ENCODE measurements at places on chromosomes 4 and X. TPM values are rescaled to one million over a fixed set of nuclear protein-coding genes. Genes with fewer than 3 reads are reported as not detected.

GRCh38 chr4:150368667-150369066 is 213.3 kb upstream of the MAB21L2 start:
- no peak for DNase-seq

DNA sequence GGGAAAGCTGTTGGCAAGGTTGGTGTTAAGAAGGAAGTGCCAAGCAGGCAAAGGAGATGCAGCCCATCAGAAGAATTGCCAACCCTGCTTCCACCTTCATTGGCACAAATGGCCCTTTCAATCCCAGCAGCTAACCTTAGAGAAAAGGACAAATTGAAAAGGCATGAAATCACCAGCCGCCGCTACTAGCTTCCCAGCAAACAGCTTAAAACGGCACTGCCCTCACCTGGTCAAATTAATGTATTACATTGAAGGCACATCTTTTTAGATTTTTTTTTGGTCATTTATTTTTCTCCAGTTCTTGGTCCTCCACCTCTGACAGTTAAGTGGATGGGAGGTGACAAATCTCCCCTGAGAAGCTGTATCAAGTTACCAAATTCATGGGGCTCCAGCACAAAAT is 51.0 kb upstream of the NHSL2 start:
- no peak for DNase-seq

- no peak for DNase-seq
These were observed 6.9 kb upstream of the HS3ST1 start for GRCh38 chr4:11435557-11435956.

DNA sequence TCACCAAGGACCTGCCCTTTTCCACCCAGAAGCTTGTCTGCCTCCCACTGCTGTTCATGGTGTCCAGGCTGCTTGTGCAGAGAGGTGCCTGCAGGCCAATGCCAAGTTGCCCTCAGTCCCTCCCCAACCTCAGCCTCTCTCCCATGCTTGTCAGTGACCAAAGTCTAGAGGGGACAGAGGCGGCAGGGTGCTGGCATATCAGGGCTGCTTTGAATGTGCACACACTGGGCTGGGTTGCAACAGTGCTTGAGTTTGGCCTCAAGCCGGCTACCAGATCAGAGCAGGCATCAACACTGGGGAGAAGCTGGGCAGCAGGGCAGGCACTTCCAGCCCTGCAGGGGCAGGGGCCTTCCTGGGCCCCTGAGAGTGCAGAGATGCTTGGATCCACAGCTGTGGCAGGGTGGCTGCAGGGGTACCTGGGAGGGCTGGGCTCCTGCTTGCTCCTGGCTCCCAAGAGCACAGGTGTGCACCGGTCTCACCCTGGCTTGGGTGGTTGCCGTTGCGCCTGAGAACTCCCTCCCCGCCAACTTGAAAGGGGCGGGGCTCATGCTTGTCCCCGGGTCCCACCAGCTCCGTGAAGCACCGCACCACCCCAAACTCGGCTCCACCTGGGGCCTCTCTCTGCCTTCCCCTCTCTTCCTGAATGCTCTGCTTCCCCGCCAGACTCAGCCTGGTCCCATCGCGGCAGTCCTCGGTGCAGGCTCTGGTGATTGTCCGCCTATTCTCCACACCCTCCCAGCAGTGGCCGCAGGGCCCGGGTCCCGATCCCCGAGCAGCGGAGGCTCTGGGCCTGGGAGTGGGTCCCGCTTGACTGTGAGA is 1681.9 kb upstream of the ADGRL3 start:
- DNase-seq, result no peak

DNA sequence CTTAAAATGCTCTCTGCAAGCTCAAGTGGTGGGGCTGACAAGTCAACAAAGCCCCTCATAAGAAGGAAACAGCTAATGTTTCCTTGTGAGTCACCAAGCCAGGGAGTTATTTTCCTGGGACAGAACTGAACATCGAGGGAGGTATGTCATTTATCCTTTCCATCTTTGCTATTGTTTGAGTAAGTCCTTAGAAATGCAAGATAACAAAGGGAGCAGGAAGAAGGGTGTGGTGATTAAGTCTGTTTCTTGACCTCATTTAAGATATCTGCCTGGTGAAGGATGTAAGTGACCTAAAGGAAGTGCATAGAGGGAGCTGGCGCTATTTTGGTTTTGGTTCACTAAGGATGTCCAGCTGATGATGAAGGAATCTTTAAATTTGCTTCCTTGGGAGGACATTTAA is 39.9 kb downstream of the ATG4A start:
- DNase-seq, result no peak

DNA sequence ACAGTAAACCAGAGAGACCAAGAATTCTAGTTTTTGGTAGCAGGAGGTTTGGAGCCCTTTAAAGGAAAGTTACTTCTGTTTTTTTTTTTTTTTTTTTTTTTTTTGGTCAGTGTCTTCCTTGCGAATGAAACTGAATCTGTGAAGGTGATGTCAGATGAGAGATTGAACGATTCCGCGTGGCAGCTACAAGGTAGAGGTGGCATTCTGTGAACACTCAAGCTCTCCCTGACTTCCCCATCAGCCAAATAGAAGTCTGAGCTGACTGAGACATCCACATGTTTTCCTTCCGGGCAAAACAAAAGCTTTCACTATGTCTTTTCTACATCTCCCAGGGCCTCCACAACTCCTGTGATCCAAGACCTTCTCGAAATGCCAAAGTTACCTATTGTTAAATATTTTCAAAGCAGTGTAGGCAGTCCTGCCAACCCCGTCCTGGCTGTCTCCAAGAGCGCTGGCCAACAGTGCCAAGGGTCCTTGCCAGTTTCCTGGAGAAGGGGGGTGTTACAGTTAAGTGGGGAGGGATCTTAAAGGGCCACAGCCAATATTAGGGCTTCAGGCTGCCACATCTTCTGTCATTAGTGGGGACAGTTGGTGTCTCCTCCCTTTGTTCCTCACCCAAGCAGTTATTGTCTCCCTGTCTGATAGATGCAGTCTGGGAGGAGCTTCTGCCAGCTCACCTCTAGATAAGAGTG is 102.9 kb upstream of the SLC34A2 start:
- DNase-seq, result no peak

- no peak for DNase-seq
These were observed 108.7 kb downstream of the DHRSX start for GRCh38 chrX:2391869-2392606.

DNA sequence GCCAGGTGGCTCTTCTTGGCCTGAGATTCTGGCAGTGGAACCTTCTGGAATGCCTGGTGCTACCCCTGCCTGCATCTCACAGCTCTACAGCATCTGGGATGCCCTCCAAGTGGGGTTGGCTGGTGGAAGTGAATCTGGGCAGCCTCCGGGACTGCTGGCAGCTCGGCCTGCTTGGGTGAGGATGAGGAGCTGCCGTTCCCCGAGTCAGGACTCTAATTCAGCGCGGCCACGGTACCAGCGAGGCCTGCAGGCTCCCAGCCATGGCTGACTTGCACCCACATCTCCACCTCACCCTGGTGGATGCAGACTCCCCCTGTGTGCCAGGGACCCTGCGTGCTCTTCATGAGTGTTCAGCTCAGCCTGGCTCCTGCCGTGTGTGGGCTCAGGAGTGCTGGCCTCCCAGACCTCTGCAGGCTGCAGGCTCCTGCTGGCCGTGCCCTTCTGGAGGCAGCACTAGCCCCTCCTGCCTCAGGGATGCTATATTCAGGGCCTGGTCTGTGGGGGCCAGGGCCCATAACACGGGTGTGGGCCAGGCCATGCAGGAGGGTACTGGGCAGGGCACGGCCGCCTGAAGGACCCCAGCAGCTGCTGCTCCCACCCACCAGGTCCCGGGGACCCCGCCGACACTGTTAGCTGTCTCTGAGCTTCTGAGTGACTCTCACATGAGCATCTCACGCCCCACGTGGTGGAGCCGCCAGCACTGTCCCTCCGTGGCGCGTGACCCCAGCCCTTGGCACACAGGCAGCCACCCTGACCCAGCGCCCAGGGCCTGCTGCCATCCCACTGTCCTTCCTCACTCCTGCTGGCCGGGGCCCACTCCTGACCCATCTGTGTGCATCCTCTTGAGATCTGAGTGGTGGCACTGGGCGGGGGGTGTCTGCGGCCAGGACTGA is 10.6 kb downstream of the UVSSA start:
- no peak for DNase-seq

DNA sequence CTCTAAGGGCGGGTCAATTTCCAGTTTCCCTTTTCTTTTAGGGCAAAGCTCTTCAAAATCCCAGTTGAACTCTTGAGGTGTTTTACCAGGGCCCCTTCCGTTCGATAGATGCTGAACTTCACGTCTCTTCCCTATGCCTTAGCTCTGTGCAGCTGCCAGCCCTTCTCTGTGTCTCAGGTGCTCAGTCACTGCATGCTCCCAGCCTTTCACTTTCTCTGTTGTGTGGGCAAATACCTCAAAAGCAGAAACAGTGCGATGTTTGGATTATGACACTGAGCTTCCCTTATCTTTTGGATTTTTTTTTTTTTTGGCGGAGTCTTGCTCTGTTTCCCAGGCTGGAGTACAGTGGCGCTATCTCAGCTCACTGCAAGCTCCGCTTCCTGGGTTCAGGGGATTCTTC is 108.5 kb downstream of the CLDN22 start:
- no peak for DNase-seq

- no peak for DNase-seq
These were observed 49.6 kb downstream of the PROM1 start for GRCh38 chr4:16034010-16034748.

GRCh38 chr4:107893171-107894137 is 37.9 kb upstream of the CYP2U1 start:
- DNase-seq, result no peak

GRCh38 chr4:36280555-36280954 is 861 bp upstream of the DTHD1 start:
- no peak for DNase-seq

- DNase-seq, result no peak
These were observed 138.4 kb downstream of the HNRNPD start for GRCh38 chr4:82235346-82235745.

DNA sequence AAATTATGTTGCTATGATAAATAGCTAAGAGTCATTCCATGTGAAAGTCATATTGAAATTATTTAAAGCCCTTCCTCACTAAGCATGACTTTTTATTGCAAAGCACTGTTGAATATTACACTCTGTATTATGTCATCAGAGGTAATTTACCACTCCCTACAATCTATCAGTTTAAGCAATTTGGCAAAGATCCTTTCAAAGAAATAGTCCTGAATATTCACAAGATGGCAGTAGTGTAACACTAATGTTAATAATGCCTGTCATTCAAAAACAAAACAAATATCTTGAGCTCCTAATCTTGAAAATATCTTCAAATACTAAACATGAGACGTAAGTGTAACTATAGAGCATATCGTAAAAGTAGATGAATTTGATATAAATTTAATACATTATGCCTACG is 208.6 kb upstream of the TECRL start:
- no peak for DNase-seq

- DNase-seq, result no peak
These were observed 747.6 kb downstream of the PCDH7 start for GRCh38 chr4:31467781-31468180.

DNA sequence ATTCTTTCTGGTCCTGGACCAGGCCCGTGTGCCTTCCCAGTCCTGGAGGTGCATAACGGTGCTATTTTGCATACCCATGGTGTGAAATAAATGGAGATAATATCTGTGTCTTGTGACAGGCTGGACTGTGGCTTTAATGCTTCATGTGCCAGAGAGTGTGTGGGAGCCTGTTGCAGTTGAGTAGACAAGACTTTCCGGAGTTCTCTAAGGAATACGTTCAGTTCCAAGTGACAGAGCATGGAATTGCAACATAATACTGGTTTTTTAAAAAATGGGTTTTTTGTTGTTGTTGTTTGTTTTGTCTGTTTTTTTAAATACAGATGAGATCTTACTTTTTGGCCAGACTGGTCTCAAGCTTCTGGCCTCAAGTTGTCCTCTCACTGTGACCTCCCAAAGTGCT is 74.0 kb downstream of the HPRT1 start:
- DNase-seq, result no peak

GRCh38 chr4:39231660-39232059 is 49.3 kb downstream of the WDR19 start:
- DNase-seq, result no peak

- DNase-seq, result no peak
These were observed 186.7 kb downstream of the ENOX2 start for GRCh38 chrX:130716346-130716745.

DNA sequence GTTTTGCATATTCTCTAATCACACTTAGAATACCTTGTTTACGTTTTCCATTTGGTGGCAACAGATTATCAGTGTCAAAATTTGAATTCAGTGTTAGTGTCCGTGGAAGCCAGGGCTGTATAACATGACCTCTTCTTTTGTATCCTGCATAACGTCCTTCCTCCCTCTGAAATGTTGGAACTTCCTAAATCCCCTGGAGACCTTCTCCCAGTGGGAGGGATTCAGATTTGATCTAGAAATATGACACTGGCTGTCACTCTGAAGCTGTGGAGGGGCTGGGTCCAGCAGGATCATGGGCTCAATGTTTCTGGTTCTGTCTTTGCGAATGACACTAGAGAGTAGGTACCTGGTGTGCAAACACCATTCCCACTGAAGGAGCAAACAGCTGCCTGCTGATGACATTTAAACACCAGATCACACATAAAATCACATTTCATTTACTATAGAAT is 850 bp upstream of the CXCL3 start:
- DNase-seq, result no peak

DNA sequence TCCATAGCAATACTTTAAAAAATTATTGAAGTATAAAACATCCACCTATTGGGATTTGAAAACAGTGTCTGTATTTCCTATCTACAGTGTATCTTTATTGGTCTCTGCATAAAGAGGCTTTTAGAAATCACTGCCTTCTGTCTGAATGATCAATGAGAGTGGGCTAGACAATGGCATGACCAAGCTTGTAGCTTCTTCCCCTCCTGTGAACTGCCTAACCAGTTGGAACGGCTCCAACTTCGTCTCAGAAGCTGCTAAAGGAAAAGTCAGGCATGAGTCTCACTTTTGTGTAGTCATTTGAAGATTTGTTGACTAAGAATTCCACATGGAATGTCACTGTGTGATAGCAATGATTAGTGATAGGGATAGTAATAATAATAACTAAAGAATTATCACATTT is 64.2 kb downstream of the INTS12 start:
- no peak for DNase-seq

- DNase-seq, result no peak
These were observed 364.1 kb downstream of the PDGFC start for GRCh38 chr4:156607478-156607857.

- no peak for DNase-seq
These were observed 50.8 kb downstream of the ANAPC10 start for GRCh38 chr4:145047151-145047550.

GRCh38 chr4:72397314-72397713 is 171.7 kb downstream of the ADAMTS3 start:
- no peak for DNase-seq

Gene MAGEB4
- not detected for total RNA-seq

Gene BEND2
- not detected for total RNA-seq

Gene GAGE2A
- total RNA-seq, result not detected

Gene UCHL1
- 137 TPM for total RNA-seq

Gene PPEF1
- not detected for total RNA-seq

Gene SRPK3
- 0.19 TPM for total RNA-seq

Gene RBMXL3
- total RNA-seq, result not detected

Gene MMRN1
- total RNA-seq, result 79.6 TPM

Gene NPY5R
- 4.8 TPM for total RNA-seq

All from omental fat pad (tissue), 4 donors.